ENCODE measurements at places on chromosomes 2 and 18.

DNA sequence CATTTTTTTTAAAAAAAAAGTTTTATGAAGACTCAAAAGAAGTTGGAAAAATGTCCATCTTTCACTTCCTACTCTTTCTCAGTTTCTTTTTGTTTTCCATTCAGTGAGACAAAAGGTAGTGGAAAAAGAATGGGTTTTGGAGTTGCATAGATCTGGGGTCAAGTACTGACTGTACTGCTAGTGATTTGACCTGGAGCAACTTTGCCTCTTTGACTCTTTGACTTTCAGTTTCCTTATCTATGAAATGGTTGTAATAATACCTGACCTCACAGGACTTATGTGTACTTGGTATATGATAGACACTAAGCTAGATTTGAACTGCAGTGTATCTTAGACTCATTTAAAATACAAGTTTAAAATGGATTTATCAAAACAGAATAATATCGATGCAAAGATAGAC is 3.5 kb upstream of the KCNE4 start:
- no peaks in the 10 kb centered on the region for H3K36me3 ChIP-seq
- no peak overlapping the region for H3K4me3 ChIP-seq
- no peak for DNase-seq

GRCh38 chr2:239805043-239805329 is 220.2 kb downstream of the NDUFA10 start:
- H3K36me3 ChIP-seq, result no peaks in the 10 kb centered on the region
- DNase-seq, result no peak
- H3K27ac ChIP-seq, result no peak overlapping the region
- H3K27me3 ChIP-seq, result no peaks in the 10 kb centered on the region

DNA sequence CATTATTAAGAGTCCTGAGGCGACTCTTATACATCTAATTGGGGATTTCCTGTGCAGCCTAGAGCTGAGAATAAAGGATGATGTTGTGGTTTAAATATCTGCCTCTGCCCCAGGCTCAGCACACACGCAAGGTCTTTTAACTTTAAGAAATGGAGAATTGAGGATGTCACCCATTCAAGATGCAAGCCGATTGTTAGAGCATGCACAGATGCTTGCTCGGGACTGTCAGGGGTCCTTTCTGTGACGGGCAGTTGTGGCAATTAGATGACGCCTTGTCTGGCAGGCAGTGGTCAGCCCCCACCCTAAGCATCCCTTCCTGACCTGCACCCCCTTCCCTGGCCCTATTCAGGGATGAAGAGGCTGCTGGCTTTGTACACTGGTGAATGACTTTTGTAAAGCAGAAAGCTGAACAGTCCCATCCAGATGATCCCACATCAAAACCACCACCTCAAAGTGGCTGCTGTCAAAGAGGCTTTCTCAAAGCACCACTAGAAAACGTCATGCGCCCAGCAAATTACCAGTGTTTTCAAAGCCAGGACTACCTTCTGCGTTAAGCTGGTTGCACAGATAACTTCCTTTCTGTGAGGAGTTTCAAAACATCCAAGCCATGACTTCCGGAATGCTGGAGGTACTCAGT is 23.7 kb downstream of the FAM178B start:
- H3K27me3 ChIP-seq, result peaks cover 3% of the 10 kb centered on the region
- no peaks in the 10 kb centered on the region for H3K36me3 ChIP-seq
- H3K27ac ChIP-seq, result no peak overlapping the region
- H3K4me1 ChIP-seq, result peaks cover 7% of the 10 kb centered on the region

DNA sequence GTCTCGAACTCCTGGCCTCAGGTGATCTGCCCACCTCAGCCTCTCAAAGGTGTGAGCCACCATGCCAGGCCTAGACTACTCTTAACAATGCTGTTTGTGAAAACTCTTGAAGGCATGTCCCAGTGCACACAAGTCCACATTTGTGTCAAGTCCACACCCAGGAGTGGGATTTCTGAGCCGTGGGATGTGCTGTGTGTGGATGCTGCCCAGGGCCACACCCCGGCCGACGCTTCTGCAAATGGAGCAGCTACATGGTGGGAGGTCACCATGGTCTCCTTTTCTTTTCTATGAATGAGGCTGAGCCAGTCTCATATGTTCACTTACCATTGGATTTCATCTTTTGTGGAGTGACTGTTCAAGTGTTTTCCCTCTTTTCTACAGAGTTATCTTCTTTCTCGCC is 15.8 kb downstream of the SNED1 start:
- no peak overlapping the region for H3K4me3 ChIP-seq
- H3K27ac ChIP-seq, result no peak overlapping the region
- H3K36me3 ChIP-seq, result no peaks in the 10 kb centered on the region
- peaks cover under 1% of the 10 kb centered on the region for H3K27me3 ChIP-seq
- no peak for DNase-seq

- peaks cover 6% of the 10 kb centered on the region for H3K36me3 ChIP-seq
- no peaks in the 10 kb centered on the region for H3K4me1 ChIP-seq
- DNase-seq, result peak; percentile 9
- H3K27ac ChIP-seq, result no peak overlapping the region
- no peaks in the 10 kb centered on the region for H3K27me3 ChIP-seq
These were observed 12.6 kb downstream of the ITPRID2 start for GRCh38 chr2:181904022-181904632.

DNA sequence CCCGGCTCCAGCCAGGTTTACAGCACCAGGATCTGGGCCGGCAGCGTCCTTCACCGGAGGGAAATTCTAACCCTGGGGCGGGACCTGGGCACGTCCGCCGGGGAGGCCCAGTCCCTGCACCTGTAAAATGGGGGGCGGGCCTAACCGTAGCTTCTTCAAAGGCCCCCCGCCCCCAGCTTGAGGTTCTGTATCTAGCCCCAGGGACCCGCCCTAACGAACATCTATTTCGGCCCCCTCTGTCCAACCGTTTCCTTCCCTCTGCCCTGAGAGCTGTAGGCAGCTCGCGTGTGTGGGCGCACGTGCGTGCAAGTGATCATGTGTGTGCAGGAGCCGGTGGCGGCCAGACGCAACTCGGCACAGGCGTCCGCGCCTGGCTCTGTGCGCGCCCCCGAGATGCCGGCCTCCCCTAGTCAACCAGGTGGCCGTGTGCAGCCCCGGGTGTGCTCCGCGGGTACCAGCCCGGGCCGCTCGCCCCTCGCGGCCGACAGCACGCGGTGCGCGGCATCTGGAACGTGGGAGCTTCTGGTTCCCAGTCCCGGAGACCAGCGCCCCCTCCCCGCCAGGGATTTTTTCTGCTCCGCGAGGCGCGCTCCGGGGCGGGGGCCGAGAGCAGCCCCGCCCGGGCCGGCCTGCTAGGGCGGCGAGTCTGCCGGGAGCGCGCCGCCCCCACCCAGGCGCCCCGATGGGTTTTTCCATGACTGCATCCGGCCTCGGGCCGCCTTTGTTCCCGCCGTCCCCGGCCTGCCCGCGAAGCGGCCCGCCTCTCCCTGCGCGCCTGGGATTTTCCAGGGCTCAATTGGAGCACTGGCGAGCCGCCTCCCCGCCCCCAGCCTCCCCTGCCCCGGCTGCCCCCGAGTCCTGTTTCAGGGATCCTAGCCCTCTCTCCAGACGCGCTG is 21.2 kb downstream of the TEX44 start:
- peak overlapping the region; percentile 100 for H3K27ac ChIP-seq
- no peaks in the 10 kb centered on the region for H3K36me3 ChIP-seq
- peak overlapping the region; percentile 56 for H3K4me3 ChIP-seq
- DNase-seq, result peak; percentile 93
- peaks cover 33% of the 10 kb centered on the region for H3K4me1 ChIP-seq
- no peaks in the 10 kb centered on the region for H3K27me3 ChIP-seq
